ENCODE measurements at places on chromosomes 5 and 9. TPM values are rescaled to one million over a fixed set of nuclear protein-coding genes. Genes with fewer than 3 reads are reported as not detected.

The GABRB2 gene
- 0.56 TPM for total RNA-seq

The HSD17B3 gene
- 1.1 TPM for total RNA-seq

DNA sequence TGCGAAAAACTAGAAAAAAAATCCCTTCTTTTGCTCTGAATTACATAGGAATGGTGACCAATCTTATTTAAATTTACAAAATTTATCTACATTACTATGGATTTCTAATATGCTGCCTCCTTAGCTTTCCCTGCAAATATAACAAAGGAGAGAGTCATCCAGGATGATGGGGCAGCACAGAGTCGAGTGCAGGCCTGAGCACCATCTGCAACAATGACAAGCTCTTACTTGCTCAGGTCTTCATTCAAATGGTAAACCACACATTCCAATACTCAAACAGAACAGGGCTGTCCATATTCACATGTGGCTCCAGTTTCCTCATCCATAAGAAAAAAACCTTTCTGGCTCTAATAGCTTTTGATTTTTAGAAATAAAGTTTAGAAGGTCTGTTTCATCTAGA, 33.5 kb upstream of the ZNF354B start:
- DNase-seq = no peak

- no peak for DNase-seq
Observed at GRCh38 chr9:93585695-93586094, 9.3 kb downstream of the PHF2 start.

DNA sequence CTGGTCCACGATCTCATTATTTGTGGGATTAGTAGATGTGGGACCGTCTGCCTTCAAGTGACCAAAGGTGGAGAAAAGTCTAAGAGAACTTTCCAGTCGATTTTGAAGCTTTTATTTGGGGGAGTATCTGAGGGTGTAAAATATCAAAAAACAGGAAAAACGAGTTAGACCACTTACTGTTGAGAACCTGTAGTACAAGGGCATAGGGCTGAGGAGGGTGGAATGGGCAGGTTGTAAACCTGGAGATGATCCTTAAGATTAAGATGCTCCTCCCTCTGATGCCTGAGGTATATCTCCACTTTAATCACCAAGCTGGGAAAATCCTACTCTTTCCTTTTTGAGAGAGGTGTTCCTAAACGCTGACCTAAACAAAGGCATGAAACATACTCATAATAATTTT, 32.0 kb upstream of the GTF2H2C start:
- DNase-seq = no peak

GRCh38 chr5:9316733-9317132, 229.1 kb downstream of the SEMA5A start:
- no peak for DNase-seq

DNA sequence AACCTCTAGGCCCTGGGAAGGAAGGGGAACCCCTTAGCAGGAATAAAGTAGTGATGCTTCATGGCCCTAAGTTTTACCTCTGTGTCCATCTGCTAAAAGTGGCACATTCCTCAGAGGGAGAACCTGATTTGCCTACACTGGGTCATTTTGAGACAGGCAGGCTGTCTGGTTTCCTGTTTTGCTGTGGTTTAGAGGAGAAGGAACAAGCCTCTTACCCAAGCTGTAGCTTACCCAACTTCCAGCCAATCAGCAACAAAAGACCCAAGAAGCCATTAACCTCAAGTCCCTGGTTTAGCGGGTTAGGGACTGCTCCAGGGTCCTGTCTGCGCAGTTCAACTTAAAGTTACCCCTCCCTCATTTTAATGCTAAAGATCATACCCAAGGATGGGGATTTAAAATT, 411.0 kb downstream of the MAT2B start:
- DNase-seq = no peak

DNA sequence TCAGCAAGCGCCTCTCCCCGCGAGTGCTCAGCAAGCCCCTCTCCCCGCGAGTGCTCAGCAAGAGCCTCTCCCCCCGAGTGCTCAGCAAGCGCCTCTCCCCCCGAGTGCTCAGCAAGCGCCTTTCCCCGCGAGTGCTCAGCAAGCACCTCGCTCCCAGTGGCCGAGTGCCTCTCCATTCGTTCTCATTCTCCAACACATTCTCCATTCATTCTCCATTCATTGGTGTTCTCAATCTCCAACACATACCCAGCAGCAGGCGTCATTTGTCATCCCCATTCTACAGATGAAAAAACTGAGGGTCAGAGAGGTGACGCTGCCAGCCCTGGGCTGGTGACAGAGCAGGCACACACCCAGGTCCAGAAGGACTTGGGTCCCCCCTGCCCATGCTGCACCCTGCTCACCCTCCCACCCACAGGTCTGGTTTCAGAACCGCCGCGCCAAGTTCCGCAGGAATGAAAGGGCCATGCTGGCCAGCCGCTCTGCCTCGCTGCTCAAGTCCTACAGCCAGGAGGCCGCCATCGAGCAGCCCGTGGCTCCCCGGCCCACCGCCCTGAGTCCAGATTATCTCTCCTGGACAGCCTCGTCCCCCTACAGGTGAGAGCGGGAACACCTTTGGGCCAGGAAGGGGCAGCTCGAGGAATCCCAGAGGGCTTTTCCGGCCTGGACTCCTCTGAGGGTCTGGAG, 32.5 kb downstream of the PTGES start:
- DNase-seq = no peak

DNA sequence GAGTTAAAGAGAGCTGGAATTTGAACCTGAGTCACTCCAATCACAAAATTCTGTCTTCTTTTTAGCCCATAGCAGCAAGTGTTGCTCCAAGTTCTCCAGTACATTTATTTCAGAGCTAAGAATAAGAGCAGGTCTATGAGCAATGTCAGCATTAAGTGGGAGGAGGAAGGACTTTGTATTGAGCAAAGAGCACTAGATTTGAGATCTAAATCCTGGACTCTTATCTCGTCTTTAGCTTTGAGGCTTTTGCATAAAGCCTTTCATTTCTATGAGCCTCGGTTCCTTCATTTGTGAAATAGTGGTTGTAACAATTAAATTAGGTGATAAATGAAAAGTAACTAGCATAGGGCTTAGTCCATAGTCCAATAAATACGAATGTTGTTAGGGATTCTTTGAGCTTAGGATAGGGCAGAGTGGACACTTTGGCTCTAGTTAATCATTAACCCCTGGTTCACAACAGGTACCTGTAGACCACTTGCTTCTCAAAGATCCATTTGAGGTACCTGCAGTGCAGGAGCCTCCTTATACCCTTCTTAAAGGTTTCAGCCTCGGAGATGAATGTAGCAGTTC, 464.1 kb upstream of the KLF4 start:
- no peak for DNase-seq

DNA sequence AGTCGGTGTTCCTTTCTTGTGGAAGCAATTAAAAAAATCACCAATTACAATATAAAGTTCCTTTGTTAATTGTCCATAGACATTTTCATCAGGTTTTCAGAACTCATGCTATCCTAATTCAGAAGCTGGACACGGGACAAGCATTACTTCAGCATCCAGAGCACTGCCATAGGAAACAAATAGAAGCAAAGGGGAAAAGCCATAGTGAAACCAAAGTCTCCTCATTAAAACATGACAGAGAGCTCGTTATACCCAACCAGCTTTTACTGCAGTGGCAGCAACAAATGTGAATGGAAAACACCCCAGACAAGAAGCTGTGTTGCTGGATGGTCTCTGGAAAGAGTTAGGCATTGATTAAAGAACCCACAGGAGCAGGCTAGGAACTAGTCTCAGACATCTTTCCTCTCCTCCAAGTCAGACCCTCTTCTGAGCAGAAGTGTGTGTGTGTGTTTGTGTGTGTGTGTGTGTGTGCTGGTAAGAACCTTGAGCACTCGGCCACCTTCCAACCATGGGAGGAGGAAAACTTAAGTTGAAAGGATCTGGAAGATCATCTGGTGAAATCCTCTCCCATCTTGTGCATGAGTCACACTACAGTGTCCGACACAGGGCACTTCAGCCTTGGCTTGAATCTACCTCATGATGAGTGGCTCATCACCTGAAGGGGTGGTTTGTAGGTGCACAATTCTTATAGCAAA, 162.6 kb upstream of the ADAMTS16 start:
- no peak for DNase-seq

DNA sequence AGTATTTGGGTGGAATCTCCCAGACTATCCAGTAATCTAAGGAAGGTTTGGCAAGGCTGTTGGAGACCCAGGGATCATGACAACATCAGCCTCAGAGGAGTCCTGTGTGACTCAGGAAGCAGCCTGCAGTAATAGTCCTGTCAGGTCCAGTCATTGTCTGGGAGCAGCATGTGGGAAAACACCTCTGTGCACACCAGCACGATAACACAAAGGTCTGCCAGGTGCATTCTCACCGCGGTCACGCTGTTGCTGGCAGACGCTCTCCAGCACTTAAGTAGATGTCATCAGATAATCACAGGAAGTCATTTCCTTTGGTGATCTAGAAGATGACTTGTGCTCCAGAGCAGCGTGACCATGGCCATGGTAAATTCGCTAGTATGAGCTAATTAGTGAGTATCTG, 99.2 kb upstream of the IQGAP2 start:
- DNase-seq = no peak

- DNase-seq = no peak
Observed at GRCh38 chr9:133043449-133044035, 12.7 kb downstream of the GTF3C5 start.

- no peak for DNase-seq
Observed at GRCh38 chr5:118565335-118565971, 422.9 kb downstream of the DTWD2 start.

The PCDHA9 gene
- total RNA-seq = 0.32 TPM

GRCh38 chr9:108022246-108022935, 532.8 kb upstream of the KLF4 start:
- DNase-seq = no peak

GRCh38 chr5:88401686-88402085, 133.0 kb upstream of the TMEM161B start:
- DNase-seq = no peak

- no peak for DNase-seq
Observed at GRCh38 chr9:106019702-106020101, 325.4 kb downstream of the TMEM38B start.

GRCh38 chr5:32934529-32934928, 223.4 kb downstream of the NPR3 start:
- no peak for DNase-seq

Measured in lower lobe of right lung (tissue), 2 donors.